HFFc6 (cell line): ENCODE measurements at places on chromosomes 12 and 14. TPM values are rescaled to one million over a fixed set of nuclear protein-coding genes. Genes with fewer than 3 reads are reported as not detected.

Gene IGF1
- 0.34 and 1.5 TPM in 2 replicates for total RNA-seq

Gene CFAP251
- total RNA-seq, result 1.4 to 4.2 TPM (median 2.0 TPM) in 3 replicates

Gene ORAI1
- 20.8 to 25.7 TPM (median 22.1 TPM) in 3 replicates for total RNA-seq

Gene DLST
- total RNA-seq, result 101 to 104 TPM (median 101 TPM) in 3 replicates

Gene LRRC10
- not detected in 3 replicates for total RNA-seq

Gene OTUB2
- total RNA-seq, result 0.87 to 1.4 TPM (median 0.91 TPM) in 3 replicates

Gene SLC17A8
- not detected in 3 replicates for total RNA-seq

Gene PRB2
- total RNA-seq, result not detected in 3 replicates

Gene GPRC5D
- not detected in 3 replicates for total RNA-seq

Gene AREL1
- total RNA-seq, result 36.7 to 42.8 TPM (median 38.6 TPM) in 3 replicates

- no peak overlapping the region for H3K4me3 ChIP-seq
- H3K27me3 ChIP-seq, result peaks cover 3% of the 10 kb centered on the region; the same call in 1 of the 2 replicates
- no peaks in the 10 kb centered on the region for H3K4me1 ChIP-seq
Observed at GRCh38 chr12:97017213-97017612, 110.2 kb downstream of the NEDD1 start.

GRCh38 chr14:55446833-55447232 is 6.4 kb upstream of the TBPL2 start:
- H3K36me3 ChIP-seq, result no peaks in the 10 kb centered on the region
- 0 out of 2 replicates have a peak, but pooled peaks cover 3% of the 10 kb centered on the region for H3K27me3 ChIP-seq
- H3K4me3 ChIP-seq, result peak overlapping the region; percentile 72
- peak; percentile 83 for DNase-seq
- H3K4me1 ChIP-seq, result peaks cover 55% of the 10 kb centered on the region

GRCh38 chr12:44428825-44429224 is 447.3 kb downstream of the NELL2 start:
- no peak overlapping the region for H3K4me3 ChIP-seq
- H3K27me3 ChIP-seq, result no peaks in the 10 kb centered on the region
- no peaks in the 10 kb centered on the region for H3K4me1 ChIP-seq
- no peak for DNase-seq

- H3K4me1 ChIP-seq, result peaks cover 35% of the 10 kb centered on the region
- no peaks in the 10 kb centered on the region; the same call in 1 of the 2 replicates for H3K27me3 ChIP-seq
- no peak overlapping the region for H3K4me3 ChIP-seq
- H3K36me3 ChIP-seq, result no peaks in the 10 kb centered on the region
Observed at GRCh38 chr14:102819176-102819628, 42.0 kb downstream of the TRAF3 start.

DNA sequence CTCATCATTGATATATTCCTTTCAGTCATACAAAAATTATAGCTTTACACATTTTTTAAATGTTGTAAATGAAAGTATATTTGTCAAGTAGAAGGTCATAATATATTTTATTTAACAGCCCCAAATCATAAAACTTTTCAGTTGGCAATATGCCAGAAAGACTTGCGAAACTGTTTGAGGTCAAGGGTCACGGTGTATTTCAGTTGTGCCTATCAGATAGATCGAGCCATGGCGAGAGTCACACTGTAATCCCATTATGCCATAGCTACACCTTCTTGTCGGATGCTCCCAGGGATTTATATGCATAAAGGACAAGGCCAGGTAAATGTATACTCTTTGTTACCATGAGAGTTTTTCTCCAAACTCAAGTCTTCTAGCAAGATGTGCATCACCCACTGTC is 26.7 kb upstream of the G2E3 start:
- peaks cover 1% of the 10 kb centered on the region for H3K27me3 ChIP-seq
- no peaks in the 10 kb centered on the region for H3K4me1 ChIP-seq
- H3K4me3 ChIP-seq, result no peak overlapping the region
- no peak overlapping the region for H3K27ac ChIP-seq
- DNase-seq, result no peak
- H3K36me3 ChIP-seq, result no peaks in the 10 kb centered on the region

DNA sequence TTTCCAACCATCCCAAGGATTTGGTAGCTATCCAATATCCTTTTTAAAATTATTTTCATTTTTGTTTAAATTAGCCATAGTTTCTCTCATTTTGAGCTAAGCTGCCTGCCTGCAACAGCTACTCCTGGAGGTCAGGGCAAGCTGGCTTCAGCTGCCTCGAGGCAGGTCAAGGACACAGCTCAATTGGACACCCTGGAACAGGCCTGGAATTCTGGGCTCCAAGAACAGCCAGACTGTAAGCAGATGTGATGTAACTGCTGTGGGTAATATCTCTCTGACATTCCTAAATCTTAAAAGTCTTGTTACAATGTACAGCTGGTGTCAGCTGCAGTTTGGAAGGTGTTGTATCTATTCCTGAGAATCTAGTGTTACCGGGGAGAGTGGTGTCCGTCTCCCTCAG is 119.8 kb downstream of the KCNK10 start:
- H3K36me3 ChIP-seq, result no peaks in the 10 kb centered on the region
- no peaks in the 10 kb centered on the region for H3K4me1 ChIP-seq
- no peak for DNase-seq
- H3K27ac ChIP-seq, result no peak overlapping the region
- peaks cover 5% of the 10 kb centered on the region for H3K27me3 ChIP-seq

- H3K4me1 ChIP-seq, result peaks cover 45% of the 10 kb centered on the region
- H3K27ac ChIP-seq, result peak overlapping the region; percentile 77
- peak; percentile 95 for DNase-seq
- H3K4me3 ChIP-seq, result peak overlapping the region; percentile 63
- H3K36me3 ChIP-seq, result peaks cover 7% of the 10 kb centered on the region; the same call in 1 of the 2 replicates
- no peaks in the 10 kb centered on the region; the same call in 1 of the 2 replicates for H3K27me3 ChIP-seq
Observed at GRCh38 chr14:77314043-77314442, 6.6 kb downstream of the POMT2 start.

DNA sequence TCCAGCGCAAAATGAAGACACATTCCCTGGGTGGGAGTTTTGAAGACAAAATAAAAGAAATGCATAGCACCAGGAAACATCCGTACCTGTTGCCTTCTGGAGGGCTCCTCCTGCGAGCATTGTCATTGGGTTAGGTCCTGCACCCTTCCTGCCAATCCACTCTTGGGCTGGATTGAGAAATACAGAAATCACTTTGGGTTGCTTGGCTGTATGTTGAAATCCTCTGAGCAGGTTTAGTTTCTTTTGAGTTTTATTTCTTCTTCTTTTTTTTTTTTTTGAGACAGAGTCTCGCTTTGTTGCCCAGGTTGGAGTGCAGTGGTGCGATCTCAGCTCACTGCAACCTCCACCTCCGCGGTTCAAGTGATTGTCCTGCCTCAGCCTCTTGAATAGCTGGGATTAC is 67.6 kb downstream of the ARF6 start:
- DNase-seq, result no peak
- H3K27ac ChIP-seq, result no peak overlapping the region
- no peak overlapping the region for H3K4me3 ChIP-seq

DNA sequence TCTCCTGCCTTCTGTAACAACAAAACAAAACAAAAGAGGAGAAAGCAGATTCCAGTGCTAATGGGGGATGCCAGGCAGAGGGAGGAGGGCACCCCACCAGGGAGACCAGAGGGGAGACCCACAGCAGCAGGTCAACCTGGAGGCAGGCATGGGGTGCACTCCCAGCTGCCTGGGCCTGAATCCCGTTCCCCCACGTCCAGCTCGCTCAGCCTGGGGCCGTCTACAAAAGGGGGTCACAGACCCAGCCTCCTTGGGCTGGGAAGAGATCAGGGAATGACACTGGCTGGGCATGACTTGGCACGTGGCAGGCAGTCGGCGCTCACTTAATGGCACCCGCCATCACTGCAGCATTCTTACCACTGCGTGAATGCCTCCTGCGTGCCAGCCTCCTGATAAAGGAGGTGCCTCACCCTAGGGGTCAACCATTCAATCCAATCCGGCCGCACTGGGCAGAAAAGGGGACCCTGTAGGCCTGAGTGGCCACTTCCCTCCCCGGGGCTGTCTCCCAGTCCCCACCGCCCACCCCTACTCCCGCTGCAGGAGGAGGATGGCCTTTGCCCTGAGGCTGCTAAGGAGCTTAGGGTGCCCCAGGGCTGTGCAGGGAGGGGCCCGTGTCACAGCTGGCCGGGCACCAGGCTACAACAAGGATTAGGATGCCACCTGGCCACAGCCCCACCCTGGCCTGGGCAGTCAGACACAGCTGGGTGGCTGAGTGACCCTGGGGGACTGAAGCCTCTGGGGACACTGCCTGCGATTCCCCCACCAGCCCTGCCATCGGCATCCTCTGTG is 87.5 kb downstream of the NCOR2 start:
- H3K36me3 ChIP-seq, result peaks cover 36% of the 10 kb centered on the region
- no peak for DNase-seq
- H3K4me1 ChIP-seq, result peaks cover 31% of the 10 kb centered on the region
- peak overlapping the region; percentile 45 for H3K27ac ChIP-seq
- peaks cover 6% of the 10 kb centered on the region for H3K27me3 ChIP-seq

DNA sequence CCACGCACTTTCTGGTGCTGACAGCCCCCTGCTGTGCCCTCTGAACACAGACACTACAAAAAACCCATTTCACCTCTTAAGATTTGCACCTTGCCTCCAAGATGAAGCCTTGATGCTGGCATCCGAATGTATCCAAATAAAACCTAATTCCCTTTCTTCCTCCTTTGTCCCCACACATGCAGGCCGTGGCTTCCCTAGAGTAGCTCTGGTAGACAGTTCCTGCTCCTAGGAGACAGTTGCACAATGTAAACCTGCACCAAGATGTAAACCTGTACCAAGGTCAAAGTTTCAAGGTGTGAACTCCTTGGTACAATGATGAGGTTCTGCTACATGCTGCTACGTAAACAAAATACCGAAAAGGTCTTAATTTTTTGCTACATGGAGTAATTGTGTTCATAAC is 625 bp upstream of the ABHD12B start:
- H3K36me3 ChIP-seq, result peaks cover 5% of the 10 kb centered on the region; the same call in 1 of the 2 replicates
- no peak overlapping the region for H3K27ac ChIP-seq
- DNase-seq, result no peak
- peaks cover 33% of the 10 kb centered on the region for H3K27me3 ChIP-seq
- H3K4me3 ChIP-seq, result no peak overlapping the region; the same call in 1 of the 2 replicates
- peaks cover 21% of the 10 kb centered on the region for H3K4me1 ChIP-seq

DNA sequence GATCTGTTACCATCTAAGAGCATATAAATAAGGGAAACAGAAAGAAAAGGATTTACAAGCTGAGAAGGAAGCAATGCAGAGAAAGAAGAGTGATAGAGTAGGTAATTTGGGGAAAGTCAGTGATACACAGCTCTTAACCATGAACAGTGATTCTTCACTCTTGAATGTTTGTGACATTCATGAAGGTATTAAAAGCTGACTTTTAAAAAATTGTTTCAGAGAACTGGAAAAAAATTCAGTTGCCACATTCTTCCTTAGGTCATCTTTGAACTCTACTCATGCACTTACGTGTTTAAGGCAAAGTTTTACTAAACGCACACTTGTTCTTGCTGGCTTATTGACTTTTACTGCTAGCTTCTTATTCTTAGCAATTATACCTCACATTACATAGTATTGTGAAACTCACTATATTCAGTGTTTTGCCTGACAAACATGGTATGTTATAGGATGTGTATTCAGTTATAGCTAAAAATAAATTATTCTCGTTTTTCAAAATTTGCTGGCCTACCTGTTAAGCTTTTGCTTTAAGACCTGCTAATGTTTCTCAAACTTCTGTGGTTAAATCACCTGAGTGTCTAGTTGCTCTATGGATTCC is 10.9 kb downstream of the HIF1A start:
- peak overlapping the region; percentile 42; the same call in 1 of the 2 replicates for H3K27ac ChIP-seq
- H3K4me1 ChIP-seq, result peaks cover 61% of the 10 kb centered on the region
- DNase-seq, result no peak
- H3K4me3 ChIP-seq, result no peak overlapping the region

GRCh38 chr12:15691388-15691787 is 97.8 kb downstream of the EPS8 start:
- peaks cover 19% of the 10 kb centered on the region for H3K36me3 ChIP-seq
- H3K4me1 ChIP-seq, result peaks cover 72% of the 10 kb centered on the region
- no peak overlapping the region for H3K4me3 ChIP-seq
- no peaks in the 10 kb centered on the region; the same call in 1 of the 2 replicates for H3K27me3 ChIP-seq
- no peak overlapping the region; the same call in 1 of the 2 replicates for H3K27ac ChIP-seq

DNA sequence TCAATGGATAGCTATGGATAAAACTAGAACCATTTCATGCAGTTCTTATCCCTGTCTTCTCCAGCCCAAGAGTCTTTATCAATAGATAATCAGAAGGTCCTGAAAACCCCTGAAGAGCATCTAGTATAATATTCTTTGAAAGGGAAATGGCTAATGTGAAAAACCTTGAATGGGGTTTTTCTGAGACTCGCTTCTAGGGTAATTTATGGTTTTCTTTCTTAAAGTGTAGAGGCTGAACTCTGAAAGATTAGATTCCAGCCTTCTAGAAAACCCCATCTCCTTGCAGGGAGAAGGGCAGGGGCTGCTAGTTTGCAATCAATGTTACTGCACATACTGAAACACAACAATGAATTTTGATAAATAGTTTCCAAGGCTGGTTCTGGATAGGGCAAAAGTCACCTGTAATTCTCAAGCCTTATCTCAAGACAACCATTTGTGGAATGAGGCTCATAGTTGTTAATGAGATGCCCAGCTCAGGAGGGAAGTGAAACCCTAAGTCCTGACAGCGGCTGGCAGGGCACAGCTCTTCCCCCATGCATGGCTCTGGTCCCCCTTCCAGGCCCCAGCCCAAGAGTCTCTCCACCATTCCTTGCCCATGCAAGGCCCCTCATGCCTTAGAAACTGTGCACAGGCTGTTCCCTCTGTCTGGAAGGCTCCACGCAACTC is 33.7 kb upstream of the PYGL start:
- no peak overlapping the region for H3K27ac ChIP-seq
- H3K4me1 ChIP-seq, result no peaks in the 10 kb centered on the region
- H3K36me3 ChIP-seq, result no peaks in the 10 kb centered on the region
- H3K4me3 ChIP-seq, result no peak overlapping the region

DNA sequence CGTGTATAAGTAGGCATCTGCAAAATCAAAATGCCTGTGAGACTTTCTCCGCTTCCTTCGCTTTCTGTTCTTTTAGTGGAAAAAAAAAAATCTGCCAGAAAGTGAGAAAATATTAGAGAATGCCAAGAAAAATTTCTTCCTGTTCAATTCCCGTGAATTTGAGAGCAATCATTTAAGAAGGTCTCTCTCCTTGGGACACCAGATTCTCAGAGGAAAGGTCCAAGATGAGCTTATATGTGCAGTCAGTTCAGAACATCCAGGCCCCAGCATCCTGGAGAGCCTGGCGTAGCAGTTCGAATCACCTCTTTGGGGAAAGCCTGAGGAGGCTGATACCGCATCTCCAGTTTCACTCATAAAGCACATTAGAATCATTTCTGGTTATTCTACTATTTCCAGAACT is 912.8 kb downstream of the GALC start:
- H3K36me3 ChIP-seq, result peaks cover 6% of the 10 kb centered on the region; the same call in 1 of the 2 replicates
- no peak overlapping the region for H3K4me3 ChIP-seq
- no peak for DNase-seq
- no peaks in the 10 kb centered on the region for H3K4me1 ChIP-seq
- H3K27ac ChIP-seq, result no peak overlapping the region

DNA sequence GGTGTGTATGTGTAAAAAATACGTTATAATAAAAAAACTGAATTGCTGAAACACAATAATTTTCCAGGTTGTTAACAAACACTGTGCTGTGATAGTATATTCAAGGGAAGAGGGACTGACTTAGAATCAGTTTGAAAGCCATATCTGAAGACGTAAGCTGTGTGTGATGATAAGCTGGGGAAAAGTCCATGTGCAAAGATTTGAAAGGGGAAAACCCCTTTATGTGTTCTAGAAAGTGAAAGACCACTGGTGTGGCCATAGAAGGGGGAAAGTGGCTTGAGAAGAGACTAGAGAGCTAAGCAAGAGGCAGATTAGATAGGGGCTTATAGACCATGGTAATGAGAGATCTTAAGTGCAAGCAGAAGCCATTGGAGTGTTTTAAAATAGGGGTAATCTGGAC is 195.9 kb upstream of the GZMB start:
- DNase-seq, result no peak
- no peak overlapping the region for H3K4me3 ChIP-seq
- H3K27me3 ChIP-seq, result no peaks in the 10 kb centered on the region
- H3K4me1 ChIP-seq, result peaks cover 18% of the 10 kb centered on the region
- no peaks in the 10 kb centered on the region; the same call in 1 of the 2 replicates for H3K36me3 ChIP-seq
- no peak overlapping the region for H3K27ac ChIP-seq

GRCh38 chr12:56877195-56878009 is 56.8 kb downstream of the SDR9C7 start:
- DNase-seq, result no peak
- peaks cover 19% of the 10 kb centered on the region for H3K4me1 ChIP-seq
- no peaks in the 10 kb centered on the region for H3K36me3 ChIP-seq
- H3K4me3 ChIP-seq, result no peak overlapping the region
